Caki2 (cell line): ENCODE measurements at places on chromosomes 4 and X.

DNA sequence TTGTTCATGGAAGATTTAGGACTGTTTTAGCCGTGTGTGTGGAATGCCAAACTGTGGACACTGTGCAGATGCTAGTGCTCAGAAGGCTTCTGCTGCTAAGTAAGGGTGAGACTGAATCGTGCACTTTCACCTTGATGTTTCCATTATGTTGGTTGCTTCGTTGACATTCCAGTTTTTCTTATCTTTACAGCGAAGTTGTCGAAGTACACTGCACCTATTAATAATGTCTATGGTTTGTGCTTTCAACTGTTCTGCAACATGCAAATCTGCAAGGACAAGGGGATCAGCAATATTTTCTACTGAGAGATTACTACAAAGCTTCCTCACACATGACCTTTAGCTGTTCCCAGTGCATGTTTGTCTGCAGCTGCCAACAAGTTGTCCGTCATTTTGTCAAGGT lies 67.7 kb downstream of the UGT2A3 start:
- no peak for DNase-seq

- DNase-seq = no peak
Measured at GRCh38 chr4:163744861-163745260, 250.4 kb downstream of the TMA16 start.

DNA sequence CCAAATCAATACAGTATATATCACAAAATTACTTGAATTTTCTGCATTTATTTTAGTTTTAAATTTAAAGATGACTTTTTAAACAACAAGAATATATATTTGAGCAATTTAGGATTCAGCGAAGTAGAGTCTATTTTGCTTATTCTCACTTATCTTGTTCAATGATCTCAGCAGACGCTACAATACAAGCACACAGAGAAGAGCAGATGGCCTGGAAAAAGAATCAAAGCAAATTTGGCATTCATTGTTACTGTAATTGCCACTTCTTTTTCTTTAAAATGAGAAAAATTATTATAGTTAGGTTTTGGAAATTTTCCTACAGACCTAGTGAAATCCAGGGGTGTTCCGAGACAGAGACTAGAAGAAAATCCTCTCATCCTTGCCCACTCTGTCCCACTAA lies 57.5 kb downstream of the NPY1R start:
- DNase-seq = no peak

DNA sequence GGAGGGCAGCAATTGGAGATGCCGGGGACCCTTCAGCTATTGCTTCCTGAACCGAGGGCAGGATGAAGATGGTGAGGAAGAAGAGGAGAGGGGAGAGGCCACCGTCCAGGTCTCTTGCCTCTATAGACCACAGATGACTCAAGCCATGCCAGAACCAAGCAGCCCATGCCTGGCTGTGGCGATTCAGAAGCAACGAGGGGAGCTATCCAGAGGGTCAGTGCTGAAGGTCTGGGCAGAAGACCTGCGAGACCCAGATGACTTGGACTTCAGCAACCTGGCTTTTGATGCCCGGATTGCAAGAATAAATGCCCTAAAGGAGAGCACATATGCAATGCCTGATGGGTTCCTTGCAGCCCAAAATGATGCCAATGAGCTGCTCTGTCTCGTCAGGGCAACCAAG lies 70.2 kb upstream of the PRPS2 start:
- DNase-seq = no peak

- no peak for DNase-seq
Measured at GRCh38 chr4:20420916-20421602, 169.4 kb downstream of the SLIT2 start.
